Left hindlimb (tissue), 1 donor: ENCODE measurements at places on chromosomes 2 and 18.
A peak's percentile ranks its signal among the peaks of the same experiment; 100 is the strongest.

- DNase-seq, result no peak
These were observed 132.9 kb downstream of the CBLN2 start for GRCh38 chr18:72411261-72411660.

- peak; percentile 56 for DNase-seq
These were observed 190.8 kb downstream of the ARHGAP28 start for GRCh38 chr18:6920099-6920955.

- no peak for DNase-seq
These were observed 33.4 kb upstream of the PPP4R1 start for GRCh38 chr18:9647496-9648323.

DNA sequence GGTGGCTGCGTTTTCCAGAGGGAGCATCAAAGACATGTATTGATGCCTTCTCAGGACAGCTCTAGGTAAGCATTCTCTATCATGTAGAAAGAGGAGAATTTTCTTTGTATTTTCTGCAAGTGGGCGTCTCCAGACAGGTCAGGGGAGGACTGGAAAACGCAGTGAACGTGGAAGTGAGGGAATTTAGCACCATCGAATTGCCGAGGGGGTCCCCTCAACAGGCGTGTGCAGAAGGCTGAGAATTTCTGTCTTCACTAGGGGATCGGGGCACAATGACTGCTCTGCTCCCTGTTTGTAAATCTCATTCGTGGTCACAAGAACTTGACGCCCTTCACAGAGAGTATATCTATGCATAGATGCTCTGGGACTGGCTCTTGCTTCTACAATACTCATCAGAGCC is 5.0 kb upstream of the NTSR2 start:
- no peak for DNase-seq

- no peak for DNase-seq
These were observed 31.3 kb downstream of the PSTPIP2 start for GRCh38 chr18:46040747-46041104.

- DNase-seq, result no peak
These were observed 209.2 kb downstream of the ALPK2 start for GRCh38 chr18:58419587-58420199.

DNA sequence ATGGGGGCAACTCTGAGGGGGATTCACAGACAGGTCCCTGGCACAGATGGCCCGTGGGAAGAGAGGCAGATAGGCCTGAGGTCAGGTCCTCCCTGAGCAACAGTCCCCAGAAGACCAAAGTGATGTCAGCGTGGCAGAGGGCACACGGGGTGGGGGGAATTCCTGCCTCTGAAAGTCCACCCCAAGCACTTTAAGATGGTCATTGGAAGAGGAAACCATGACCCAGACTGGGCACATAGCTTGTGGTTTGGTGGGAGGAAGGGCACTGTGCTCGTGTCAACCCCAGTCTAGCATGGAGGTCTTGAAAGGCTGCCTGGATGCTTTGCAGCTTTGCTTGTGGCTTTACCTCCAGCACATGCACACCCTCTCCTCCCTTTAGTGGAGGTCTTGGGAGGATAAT is 38.0 kb upstream of the SIX2 start:
- no peak for DNase-seq

- DNase-seq, result no peak
These were observed 382.4 kb upstream of the SMIM21 start for GRCh38 chr18:75809926-75810255.

DNA sequence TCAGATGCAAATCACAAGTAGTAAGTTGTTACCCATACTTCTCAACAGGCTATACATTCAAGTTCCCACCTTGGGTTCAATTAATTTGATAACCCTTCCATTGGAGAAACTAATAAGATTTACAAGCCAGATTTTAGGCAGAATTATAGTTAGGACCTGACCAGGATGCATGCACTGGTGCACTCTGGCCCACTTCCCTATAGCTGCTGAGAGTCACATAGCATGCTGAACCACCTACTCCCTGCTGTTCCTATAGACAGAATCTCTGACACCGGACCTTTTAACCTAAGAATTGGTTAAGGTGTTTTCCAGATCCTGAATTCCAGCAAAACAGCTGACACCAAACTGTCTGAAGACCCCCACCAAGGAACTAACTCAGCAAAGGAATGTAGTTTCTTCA is 26.2 kb downstream of the FAM210A start:
- DNase-seq, result no peak

DNA sequence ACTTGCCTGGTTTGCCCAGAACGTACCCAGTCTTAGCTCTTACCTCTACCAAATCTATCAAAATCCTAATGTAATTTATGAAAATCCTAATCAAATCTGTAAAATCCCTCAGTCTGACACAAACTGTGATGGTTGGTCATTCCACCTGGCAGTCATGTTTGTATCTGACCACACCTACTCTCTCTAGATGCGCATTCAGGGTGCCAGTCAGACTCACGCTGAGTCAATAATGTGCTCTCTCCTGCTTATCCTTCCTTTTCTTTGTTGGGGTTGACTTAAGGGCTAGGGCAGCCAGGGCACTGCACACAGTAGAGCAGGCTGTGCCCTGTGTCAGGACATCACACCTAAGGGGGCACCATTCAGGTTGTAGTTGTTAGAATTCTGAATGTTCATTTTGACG is 48.5 kb upstream of the PARD3B start:
- no peak for DNase-seq

DNA sequence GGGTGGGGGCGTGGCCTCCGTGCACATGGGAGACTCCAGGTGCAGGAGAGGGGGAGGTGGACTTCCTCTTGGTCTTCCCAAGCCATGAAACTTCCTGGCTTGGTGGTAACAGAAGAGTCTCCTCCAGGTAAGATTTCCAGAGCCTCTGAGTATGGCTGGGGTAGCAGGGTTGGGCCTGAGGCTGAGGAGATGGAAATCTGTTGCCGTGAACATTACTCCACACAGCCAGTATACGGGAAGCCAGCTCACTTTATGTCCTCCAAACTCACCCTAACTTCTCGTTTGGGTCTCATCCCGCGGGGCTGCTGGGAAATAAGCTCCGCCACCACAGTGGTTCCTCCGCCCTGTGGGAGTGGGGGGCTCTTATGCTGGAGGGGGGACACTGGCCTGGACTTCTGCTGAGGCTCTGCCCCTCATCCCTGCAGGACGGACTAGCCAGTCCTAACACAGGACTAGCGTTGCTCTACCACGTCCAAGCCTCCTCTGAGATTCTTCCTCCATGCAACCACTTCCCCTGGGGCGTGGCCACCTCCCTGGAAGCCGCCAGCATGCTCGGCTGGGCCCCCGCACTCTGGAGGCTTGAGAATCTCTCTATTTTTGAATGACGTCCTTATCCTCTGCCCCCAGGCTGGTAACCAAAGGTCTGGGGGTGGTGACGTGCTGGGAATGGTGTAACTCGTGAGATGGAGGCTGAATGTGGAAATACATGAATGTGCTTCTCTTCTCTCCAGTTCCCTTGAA is 777 bp upstream of the RAB17 start:
- DNase-seq, result no peak

- DNase-seq, result no peak
These were observed 86.9 kb downstream of the RDH14 start for GRCh38 chr2:18473241-18474181.

- no peak for DNase-seq
These were observed 38.6 kb downstream of the SS18 start for GRCh38 chr18:26051843-26052242.

- DNase-seq, result no peak
These were observed 21.8 kb downstream of the NDUFB3 start for GRCh38 chr2:201093573-201093972.
